ENCODE measurements at places on chromosomes 4 and X.
A peak's percentile ranks its signal among the peaks of the same experiment; 100 is the strongest.

DNA sequence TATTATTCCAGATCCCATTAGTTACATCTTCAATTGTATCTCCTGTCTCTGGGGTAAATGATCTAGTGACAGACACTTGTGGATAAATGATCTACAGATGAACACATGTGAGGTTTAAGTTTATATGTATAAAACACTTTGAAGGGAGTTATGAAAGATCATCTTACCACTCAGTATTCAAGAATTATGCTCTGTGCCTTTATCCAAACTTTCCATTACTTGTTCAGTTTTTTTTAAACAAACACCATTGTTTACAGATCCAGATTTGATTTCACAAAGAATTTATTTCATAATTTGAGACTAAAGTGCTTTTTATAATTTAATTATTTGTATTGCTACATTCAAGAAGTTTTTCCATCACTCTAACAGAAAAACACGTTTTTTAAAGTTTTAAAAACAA lies 142.5 kb downstream of the HHIP start:
- DNase-seq, result no peak

DNA sequence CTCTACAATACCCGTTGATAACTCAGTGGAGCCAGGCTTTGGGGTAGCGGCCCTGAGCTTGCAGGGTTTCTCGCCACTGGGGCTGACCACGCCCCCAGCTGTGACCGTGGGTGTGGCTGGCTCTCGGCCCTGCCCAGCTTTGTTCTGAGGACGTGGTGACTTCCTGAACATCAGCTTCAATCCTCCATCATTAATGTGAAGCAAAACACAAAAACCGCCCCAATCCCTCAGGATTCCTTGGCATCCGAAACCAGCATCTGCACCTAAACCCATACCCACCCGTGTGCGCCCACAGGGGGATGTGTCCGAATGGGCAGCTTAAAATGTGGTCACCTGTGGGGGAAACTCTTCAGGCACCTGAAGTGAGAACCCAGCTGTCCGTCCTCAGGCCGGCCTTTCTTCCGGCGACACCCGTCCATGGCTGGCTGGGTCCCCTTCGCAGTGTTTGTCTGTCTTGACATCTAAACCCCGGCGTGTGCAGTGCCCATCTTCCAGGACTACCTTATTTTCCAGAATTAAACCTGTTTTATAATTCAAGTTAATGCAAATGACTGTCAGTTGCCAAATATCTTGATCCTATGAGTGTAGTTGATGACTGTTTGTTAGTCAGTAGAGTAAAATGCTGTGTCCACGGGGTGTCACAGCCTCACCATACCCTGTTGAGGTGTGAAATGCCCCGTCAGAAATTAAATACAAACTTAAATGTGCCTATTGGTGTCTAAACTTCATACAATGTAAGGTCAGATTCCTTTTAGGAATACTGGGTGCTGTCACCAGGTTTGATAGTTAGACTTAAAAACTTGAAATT lies 27.3 kb downstream of the NELFA start:
- no peak for DNase-seq

DNA sequence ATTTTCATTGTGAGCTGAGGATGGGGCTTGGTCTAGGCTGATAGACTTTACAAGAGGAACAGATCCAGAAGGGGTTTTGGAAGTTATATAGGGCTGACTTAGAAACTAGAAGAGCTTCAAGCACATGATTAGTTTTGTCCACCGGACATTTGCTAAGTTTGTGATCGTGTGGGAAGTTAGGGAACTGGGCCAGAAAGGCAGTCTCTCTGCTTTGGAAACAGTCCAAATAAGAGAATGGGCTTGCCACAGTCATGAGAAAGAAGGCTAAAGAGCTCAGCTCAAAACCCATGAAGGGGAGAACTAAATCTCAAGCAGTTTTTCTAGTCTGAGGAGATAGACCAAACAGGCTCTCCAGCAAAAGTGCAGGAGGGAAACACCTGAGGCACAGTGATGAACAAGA lies 67.8 kb downstream of the ZNF674 start:
- no peak for DNase-seq

DNA sequence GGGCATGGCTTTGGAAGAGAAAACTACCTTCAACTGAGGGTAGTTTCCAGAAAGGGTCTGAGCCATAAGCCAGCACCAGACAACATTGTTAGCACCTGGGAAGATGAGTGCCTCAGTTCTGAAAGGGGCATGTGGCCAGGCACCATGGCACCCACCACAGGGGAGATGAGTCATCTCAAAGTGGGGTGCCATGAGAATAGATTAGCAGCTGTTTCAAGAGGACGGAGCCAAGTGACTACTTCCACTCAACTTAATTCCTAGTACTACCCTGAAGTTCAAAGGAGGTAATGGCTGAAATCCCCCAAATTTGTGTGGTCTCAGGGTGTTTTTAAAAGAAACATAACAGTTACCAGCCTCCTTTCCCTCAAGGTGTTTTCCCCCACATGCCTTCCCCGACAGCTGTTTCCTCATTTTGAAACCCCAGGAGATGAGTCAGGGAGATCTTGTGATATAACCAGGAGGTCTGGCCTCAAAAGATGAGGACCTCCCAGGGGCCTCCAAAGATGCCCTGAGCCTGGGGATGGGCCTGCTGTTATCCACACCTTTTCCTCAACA lies 27.8 kb upstream of the FTHL17 start:
- DNase-seq, result peak; percentile 63

DNA sequence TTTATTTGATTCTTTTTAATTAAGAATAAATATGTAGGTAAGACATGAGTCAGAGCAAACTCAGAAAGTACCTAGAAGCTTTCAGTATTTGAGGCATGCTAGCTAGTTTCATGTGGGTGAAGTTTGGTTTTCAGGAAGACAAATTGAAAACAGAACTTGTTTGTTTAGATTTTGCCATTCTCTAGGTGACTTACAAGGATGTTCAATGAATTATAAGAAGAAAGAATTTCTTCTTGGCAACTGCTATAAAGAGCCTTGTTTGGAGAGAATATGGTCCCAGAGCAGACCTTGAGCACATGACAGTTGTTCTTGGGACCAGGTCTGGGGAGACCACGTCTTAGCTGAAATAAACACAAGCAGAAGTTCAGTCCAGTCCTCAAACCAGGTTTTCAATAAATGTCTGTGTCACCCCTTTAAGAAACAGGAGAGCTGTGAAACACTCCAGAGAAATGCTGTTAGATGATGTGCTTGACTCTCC lies 38.0 kb upstream of the IL21 start:
- peak; percentile 48 for DNase-seq

DNA sequence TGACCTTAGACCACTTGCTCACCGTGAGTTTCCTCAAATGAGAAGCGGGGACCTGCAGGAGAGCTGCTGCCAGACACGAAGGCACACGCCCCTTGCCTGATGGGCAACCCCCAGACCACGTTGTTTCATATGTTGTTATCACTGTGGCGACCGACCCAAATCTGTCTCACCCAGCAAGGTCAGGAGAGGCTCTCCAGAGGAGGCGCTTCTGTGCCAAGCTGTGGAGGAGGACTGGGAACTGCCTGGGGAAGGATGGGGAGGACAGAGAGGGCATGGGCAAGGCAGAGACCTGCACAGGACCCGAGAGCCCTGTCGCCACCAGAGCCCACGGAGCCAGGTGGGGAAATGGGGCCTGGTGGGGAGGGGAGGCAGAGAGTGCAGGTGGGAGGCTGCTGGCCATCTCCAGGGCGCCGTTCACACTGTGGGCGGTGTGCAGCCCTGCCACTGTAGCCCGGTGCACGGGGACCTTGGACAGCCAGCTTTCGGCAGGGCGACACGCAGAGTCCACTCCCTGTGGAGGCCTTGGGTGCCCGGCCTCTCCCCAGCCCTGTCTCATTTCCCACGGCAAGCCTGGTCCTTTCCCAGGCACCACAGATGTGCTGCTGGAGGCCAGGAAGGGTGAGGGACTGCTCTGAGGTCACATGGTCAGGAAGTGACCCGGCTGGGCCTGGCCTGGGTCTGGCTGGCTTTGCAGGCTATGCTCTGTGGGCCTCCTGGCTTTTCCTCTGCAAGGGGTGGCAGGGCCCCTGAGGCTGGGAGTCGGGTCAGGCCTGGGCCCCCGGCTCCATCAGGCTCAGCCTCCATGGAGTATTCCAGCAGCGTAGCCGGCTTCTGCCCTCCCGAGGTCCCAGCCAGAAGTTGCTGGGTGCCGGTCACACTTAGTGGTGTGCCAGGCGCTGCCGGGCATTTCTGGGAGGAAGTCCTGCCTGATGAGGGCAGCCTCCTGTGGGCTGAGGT lies 3.2 kb downstream of the HTRA3 start:
- DNase-seq, result no peak

- DNase-seq, result no peak
Observed at GRCh38 chr4:16000708-16001483, 37.9 kb upstream of the FGFBP2 start.

- no peak for DNase-seq
Observed at GRCh38 chrX:85052205-85052604, 48.5 kb downstream of the APOOL start.

DNA sequence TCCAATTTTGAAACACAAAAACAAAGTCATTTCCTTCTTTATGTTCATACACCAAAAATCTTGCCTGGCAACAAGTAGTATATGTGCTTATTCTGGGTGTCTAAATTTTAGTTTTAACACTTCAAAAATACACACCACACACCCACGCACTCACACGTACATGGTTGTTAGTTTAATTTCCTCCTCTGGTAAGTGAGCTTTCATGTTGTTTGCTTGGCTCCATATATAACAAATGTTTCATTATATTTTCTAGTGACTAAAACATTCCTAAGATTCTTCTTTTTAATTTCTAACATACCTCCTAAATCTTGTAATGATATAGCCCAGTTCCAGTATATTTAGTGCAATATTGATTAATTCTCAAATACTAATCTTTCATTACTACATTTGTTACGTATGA lies 80.9 kb downstream of the PRDM5 start:
- DNase-seq, result no peak

- DNase-seq, result no peak
Observed at GRCh38 chrX:55161581-55161980, 58.6 kb upstream of the PAGE5 start.

- DNase-seq, result no peak
Observed at GRCh38 chr4:22072726-22073125, 124.2 kb upstream of the KCNIP4 start.

GRCh38 chrX:45801554-45801953 lies 600.9 kb upstream of the DIPK2B start:
- DNase-seq, result no peak

- DNase-seq, result no peak
Observed at GRCh38 chr4:68132342-68132741, 2.7 kb upstream of the TMPRSS11F start.

DNA sequence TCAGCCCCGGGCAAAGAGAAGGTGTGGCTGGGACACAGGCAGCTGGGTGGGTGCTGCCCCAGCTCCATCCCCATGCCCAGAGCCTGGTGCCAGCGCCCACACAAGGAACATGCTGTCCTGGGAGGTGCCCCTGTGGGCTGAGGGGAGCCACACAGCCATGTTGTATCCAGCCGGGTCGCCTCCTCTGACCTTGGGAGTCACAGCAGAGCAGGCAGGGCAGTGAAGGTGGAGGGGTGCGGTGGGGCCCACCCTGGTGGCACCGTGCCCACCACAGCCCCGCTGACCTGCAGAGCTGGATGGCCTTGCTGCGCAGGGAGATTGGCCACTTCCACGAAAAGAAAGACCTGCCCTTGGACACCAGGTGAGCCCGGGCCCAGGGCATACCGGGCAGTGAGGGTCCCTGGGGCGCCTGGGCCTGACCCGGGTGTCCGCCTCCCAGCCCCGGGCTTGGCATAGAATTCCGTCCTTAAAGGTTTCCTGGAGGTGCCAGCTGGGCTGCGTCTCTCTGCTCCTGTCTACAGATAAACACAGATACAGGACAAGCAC lies 18.7 kb upstream of the ADD1 start:
- peak; percentile 4 for DNase-seq

GRCh38 chr4:177938226-177938625 lies 496.0 kb upstream of the AGA start:
- DNase-seq, result no peak

GRCh38 chr4:128564081-128564630 lies 245.3 kb upstream of the JADE1 start:
- no peak for DNase-seq

DNA sequence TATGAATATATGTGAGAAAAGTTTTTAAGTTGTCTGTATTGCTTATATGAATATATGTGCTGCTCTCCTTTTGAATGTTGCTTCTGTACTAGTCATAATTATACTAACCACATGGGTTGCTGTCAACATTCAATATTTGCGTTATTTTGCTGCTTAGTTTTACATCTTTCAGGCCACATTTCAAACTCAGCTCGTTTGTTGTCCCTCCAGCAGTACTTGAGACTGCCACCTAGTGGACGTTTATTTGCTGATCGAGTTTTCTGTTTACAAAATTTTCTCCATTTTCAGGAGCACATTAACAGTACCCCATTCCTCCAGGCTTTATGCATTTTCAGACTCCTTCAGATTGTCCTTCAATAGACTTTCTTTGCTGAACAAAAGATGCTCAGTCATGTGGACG lies 75.8 kb downstream of the NUDT11 start:
- DNase-seq, result no peak

DNA sequence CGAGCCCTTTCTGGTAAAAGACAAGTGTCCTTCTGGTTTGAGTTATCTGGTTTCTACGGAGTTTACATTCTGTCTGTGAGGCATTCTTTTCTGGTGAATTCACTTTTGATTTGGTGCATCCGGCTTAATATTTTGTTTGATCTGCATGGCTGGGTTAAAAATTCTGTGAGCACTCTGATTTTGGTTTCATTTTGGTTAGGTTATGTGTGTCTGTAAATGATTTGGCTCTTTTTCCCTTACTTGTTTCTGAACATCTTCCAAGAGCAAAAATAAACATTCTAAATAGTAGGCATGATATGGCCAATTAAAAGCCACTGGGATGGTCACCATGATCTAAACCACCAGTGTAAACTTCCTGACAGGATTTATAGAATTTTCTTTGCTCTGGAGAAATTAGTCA lies 85.7 kb upstream of the PTPN13 start:
- DNase-seq, result no peak

DNA sequence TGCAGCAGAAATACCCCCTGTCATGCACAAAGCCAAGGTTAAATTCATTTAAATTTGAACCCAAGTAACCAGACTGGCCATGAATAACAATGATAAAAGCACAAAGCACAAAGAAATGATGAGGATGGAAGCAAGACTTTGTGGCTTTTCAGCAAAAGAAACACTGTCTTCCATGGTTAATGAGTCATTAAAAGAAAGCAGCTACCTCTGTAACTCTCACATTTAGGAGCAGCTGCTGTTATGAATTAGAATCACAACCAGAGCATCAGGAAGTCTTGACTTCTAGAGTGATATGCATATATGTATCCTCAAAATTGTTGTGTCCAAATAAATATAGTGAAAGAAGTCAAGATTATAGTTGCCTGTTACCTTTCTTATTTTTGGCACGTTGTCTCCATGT lies 70.7 kb upstream of the RPS6KA6 start:
- DNase-seq, result no peak

- no peak for DNase-seq
Observed at GRCh38 chrX:119407681-119408080, 8.5 kb downstream of the SLC25A43 start.

GRCh38 chr4:11436673-11437072 lies 8.0 kb upstream of the HS3ST1 start:
- DNase-seq, result peak; percentile 11

All from GM06990 (cell line).